Stimulated activated CD4-positive, alpha-beta T cell treated with anti-CD3 and anti-CD28 coated beads, Interleukin-4, amount 100 ng/mL, for 24 hours (primary cell): ENCODE measurements at places on chromosomes 7 and 10.

DNA sequence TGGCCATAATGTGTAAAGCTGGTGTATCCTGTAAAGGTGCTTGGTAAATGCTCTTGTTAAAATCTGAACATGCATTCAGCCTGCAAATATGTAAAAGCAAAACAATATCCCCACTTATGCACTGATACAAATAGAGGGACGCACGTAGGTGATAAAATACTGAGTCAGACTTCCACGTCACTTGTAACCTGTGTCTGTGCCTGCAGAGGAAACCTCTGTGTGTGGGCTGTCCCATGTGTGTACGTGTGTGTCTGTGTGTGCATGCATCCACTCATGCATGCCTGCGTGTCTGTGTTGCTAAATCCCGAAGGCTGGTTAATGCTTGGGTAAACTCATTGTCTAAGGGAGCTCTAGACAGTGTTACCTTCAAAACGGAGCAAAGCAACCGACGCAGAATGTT is 68.9 kb downstream of the KLF6 start:
- no peak for DNase-seq

GRCh38 chr7:117324960-117325359 is 2.1 kb upstream of the WNT2 start:
- DNase-seq: no peak

DNA sequence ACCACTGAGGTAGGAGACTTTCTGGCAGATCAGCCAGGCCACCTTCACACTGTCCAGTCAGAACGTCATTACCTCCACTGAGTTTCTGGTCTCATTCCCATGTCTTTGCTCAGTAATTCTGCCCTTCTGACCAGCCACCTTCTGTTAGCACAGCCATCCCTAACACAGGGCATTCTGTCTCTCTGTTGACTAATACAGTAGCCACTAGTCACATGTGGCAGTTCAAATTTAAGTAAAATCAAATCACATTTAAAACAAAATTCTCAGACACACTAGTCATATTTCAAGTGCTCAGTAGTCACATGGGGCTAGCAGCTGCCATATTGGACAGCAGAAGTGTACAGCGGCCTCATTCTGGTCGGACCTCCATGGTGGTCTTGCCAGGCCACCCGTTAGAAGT is 7.4 kb downstream of the CPSF4 start:
- no peak for DNase-seq

DNA sequence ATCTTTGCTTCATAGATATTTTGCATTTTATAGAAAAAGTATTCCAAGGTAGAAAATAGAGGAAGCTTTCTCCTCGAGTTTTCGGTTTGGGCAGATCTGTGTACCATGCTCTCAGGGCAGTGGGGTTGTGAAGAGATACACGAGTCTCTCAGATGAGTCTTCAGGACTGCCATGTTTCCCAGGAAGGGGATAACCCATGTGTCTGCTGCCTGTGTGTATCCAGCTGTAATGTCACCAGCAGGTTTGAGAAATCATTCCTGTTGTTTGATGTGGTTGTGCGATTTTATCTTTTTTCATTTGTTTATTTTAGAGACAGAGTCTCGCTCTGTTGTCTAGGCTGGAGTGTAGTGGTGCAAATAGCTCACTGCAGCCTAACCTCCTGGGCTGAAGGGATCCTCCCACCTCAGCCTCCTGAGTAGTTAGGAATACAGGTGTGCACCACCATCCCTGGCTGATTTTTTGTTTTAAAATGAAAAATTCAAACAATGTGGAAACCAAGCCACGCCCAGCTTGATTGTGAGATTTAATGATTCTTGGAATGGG is 48.9 kb downstream of the SNX10 start:
- no peak for DNase-seq

DNA sequence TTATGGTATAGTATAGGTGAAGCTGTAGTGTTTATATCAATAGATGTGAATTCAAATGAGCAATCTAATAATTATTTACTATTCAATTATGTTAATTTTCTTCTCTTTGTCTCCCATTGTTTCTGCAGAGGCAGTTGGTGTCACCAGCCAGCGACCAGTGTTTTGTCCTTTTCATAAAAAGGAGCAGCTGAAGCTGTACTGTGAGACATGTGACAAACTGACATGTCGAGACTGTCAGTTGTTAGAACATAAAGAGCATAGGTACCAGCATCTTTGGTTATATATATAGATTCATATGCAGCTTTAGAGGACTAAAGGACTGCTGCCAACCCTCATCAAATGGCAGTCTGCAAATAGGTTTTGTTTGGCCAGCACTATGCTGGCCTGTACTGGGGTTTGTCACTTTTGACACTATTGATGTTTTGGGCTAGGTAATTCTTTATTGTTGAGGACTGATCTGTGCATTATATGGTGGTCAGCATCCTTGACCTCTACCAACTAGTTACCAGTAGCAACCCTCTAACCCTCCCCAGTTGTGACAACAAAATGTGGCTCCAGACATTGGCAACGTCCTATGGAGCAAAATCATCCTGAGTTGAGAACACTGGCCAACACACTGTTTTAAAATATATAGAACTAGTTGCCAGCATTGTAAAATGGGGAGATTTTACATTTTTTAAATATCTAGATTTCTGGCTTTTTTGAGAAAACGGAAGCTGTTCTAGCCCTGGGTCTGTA is 59.2 kb downstream of the TRIM24 start:
- no peak for DNase-seq

- DNase-seq: no peak
Observed at GRCh38 chr10:60809157-60809556, 30.9 kb downstream of the CDK1 start.

- DNase-seq: no peak
Observed at GRCh38 chr7:100571829-100572116, 1.9 kb downstream of the SAP25 start.

GRCh38 chr7:147153571-147153970 is 1037.0 kb downstream of the CNTNAP2 start:
- no peak for DNase-seq

DNA sequence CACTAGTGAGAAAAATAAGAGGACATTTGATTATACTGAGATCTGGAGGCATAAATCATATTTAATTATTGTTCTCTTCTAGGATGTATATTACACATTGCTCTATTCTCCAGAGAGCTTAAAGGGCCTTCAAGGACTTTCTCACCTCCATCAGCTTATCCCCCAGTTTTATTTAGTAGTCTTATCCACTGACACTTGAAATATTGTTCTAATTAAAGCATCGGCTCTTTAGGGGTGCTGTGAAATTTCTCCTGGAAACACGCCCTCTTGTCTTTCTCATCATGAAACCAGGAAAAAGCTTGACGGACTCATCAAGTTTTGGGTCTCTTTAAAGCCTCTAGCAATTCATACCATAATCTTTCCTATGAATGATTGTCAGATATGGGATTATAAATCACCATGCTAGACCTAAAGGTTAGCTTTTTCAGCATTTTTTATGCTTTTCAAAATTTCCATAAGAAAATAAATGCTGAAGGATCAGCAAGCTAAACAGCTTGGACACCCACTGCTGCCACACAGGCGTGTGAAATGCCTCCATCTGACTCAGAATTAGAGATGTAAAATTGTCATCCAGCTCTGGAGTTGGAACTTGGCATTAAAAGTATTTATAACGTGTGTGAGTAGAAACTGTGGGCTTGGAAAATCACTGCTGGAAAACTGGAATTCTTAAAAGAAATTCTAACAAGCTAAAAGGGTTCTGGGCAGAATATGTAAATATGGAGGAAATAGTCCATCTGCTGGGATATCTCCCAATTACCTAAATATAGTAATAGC is 216.3 kb downstream of the CHRM2 start:
- DNase-seq: no peak

GRCh38 chr7:12320987-12321647 is 82.5 kb downstream of the VWDE start:
- no peak for DNase-seq

DNA sequence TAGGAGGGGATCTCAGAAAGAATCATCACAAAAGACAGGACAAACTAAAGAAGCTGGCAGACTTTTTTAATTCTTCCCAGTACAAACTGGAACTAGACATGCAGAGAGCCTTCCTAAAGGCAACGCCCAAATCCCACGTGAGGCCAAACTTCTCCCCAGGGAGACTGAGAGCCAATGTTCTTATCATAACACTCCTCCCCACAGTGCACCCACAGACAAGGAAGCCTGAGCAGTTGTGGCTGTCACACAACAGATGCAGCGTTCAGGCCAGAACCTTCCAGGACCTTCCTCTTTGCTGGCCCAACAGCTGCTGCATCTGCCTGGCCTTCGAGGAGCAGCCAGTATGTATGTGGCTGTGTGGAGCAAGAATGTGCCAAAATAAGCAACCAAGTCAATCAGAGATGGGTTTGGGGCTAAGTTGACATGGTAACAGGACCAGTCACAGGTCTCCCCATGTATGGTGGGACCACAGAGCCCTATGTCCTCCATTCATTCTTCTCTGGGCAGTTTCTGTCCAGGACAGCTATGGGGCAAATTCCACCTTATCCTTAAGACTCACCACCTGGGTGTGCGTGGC is 34.9 kb downstream of the SRPK2 start:
- no peak for DNase-seq

- no peak for DNase-seq
Observed at GRCh38 chr10:114577133-114577532, 80.9 kb downstream of the ABLIM1 start.

GRCh38 chr7:131688738-131689661 is 132.6 kb upstream of the PODXL start:
- peak; percentile 61 for DNase-seq

DNA sequence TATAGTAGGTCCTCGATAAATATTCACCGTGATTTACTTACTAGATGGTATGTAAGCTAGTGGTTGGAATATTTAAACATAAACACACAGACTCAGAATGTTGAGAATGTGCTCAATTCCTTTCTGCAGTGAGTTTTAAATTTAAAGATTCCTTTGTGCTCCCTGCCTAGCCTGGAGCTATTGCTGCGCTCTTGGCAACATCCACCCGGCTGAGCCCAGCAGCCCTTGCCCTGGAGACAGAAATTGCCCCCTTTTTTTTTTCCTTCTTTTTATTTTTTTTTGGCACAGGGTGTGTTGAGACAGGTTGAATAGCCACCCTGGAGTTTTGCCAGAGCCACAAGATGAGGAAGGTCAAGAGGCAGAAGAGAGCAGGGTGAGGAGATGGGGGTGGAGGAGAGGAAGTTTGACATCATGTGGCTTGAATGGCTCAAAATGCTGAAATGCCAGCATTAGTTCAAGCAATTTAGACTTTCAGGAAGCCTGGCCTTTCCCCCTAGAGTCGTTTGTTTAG is 180.8 kb downstream of the PRKCQ start:
- DNase-seq: no peak

- DNase-seq: no peak
Observed at GRCh38 chr10:96857301-96858012, 25.4 kb downstream of the LCOR start.

GRCh38 chr7:82559193-82559805 is 115.7 kb upstream of the CACNA2D1 start:
- no peak for DNase-seq

DNA sequence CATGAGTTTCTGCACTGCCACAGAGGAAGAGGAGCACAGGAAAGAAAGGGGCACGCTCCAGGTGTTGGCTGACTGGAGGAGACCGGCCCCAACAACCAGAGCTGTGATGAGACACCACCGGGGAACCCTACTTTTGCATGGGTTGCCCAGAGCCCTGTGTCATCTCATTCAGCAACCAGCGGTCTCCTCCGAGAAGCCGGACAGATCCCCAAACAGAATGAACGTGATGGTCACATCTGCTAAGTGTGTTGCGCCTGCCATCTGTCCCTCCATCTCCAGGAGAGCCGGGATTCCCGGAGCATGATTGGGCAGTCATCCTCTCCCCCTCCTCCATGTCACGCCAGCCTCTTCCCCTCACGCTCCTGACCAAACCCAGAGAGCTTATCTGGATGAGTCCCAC is 22.9 kb downstream of the PARP12 start:
- DNase-seq: no peak

DNA sequence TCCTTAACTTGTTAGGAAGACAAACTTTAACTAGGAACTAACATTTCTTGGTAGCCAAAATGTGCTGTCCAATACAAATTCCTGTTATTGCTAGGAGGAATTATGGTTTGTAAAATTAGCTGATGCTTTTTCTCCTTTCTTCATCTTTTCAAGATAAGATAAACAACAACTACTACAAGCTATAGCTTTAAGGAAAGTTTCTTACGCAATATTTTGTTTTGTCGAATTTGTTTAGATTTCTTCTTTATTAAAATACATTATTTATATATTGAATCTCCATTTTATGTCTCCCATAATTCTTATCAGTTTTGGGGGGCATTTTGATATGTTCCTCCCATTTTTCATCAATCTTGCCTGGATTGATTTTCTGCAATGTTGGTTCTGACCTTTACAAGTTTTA is 277.5 kb downstream of the SUGCT start:
- no peak for DNase-seq

- DNase-seq: no peak
Observed at GRCh38 chr10:771647-772046, 82.2 kb upstream of the DIP2C start.

- DNase-seq: no peak
Observed at GRCh38 chr10:93752761-93753160, 5.0 kb upstream of the LGI1 start.

DNA sequence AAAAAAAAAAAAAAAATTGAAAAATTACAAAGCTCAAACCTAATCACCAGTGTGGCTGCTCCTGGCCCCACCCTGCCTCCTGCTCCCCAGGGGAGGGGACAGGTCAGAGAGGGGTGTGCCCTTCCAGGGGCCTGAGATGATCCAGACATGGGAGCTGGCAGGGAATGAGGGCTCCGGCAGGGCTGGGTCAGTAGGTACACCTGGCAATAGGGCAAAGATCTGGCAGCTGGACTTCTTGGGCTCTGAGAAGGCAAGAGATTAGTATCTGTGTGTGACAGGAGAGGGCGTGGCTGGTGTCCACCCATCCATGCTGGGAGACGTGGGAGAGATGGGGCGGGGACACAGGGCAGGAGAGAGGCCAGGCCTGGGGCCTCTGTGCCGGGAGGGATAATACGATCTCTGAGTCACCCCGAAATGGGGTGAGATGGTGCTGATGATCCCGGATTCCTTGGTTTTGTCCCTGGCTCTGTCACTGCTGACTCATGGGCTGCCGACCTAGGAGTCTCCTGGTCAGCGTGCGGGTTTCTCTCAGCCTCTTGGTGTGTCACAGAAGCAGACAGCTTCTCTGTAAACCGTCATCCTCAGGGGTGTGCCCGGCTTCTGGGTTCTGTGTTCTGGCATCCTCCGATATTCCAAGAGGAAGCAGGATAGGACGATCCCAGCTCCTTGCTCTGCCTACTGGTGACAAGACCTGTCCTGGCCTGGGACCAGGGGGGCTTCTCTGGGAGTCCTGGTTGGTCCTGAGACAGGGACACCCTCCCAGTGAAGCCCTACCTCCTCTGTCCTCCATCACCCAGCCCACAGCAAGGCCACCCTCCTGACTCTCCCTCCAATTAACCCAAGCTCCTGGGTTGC is 8.2 kb upstream of the CLDN4 start:
- no peak for DNase-seq

GRCh38 chr10:11444531-11445228 is 166.8 kb downstream of the USP6NL start:
- no peak for DNase-seq

DNA sequence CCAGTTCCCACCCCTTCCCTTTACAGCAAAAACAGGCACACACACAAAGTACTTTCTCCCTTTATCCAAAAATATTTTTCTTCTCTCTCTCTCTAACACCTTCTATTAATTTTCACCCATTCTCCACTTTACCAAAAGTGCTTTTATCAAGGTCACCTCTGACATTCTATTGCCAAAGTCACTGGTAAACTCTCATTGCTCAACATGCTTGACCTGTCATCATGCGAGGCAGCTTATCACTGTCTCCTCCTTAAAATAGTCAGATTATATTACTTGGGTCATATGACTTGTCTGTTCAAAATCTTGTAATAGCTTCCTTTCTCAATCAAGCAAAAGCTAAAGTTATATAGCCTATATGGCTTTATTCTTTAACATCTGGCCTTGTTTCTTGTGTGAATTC is 28.6 kb downstream of the MACC1 start:
- no peak for DNase-seq
